ENCODE measurements at places on chromosomes 16 and 17.

- DNase-seq = no peak
These were observed 119.7 kb upstream of the MYOCD start for GRCh38 chr17:12545877-12546513.

GRCh38 chr17:59837308-59838051 lies 55.3 kb downstream of the TUBD1 start:
- no peak for DNase-seq

- DNase-seq = no peak
These were observed 378.3 kb downstream of the CDH13 start for GRCh38 chr16:83004868-83005652.

- no peak for DNase-seq
These were observed 2.7 kb upstream of the GJC1 start for GRCh38 chr17:44832805-44833204.

- no peak for DNase-seq
These were observed 439.7 kb upstream of the RBFOX1 start for GRCh38 chr16:6892966-6893365.

DNA sequence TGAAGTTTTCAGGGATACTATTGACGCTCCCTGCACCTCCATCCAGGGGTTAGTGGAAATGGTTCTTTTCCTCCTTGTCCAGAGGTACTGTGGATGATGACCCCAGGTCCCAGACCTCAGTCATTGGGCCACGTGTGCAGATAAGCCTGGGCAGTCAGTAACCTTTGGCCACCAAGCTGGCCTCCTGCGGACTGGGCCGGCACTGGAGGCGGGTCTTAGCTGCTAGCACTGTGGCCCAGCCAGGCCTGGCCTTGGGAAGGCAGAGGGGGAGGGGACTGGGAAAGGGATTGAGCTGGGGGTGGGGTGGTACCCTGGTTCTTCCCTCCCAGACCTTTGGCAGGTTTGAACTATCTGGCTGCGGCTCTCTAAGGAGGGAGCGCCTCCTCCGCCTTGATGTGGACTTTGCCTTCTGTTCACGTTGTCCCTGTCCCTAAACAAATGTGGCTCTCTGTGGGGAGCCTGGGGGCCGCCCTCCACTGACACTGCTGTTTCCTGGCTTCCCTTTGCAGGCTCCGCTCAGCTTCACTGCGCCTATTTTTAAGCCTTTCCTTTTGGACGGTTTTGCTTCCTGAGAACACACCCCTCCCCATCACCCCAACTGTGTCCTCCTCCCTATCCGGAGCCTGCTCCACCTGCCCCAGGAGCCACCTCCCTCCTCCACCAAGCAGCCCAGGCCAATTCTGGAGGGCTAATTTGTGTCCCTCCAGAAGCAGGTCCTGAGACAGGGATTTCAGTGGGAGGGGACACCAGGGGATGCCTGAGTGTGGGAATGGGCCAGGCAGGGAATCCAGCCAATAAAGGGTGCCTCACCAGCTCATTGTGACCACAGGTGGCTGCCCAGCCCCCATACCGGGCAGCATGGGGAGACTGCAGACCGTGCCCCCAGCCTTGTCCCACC lies 251.9 kb downstream of the SEC14L1 start:
- no peak for DNase-seq

DNA sequence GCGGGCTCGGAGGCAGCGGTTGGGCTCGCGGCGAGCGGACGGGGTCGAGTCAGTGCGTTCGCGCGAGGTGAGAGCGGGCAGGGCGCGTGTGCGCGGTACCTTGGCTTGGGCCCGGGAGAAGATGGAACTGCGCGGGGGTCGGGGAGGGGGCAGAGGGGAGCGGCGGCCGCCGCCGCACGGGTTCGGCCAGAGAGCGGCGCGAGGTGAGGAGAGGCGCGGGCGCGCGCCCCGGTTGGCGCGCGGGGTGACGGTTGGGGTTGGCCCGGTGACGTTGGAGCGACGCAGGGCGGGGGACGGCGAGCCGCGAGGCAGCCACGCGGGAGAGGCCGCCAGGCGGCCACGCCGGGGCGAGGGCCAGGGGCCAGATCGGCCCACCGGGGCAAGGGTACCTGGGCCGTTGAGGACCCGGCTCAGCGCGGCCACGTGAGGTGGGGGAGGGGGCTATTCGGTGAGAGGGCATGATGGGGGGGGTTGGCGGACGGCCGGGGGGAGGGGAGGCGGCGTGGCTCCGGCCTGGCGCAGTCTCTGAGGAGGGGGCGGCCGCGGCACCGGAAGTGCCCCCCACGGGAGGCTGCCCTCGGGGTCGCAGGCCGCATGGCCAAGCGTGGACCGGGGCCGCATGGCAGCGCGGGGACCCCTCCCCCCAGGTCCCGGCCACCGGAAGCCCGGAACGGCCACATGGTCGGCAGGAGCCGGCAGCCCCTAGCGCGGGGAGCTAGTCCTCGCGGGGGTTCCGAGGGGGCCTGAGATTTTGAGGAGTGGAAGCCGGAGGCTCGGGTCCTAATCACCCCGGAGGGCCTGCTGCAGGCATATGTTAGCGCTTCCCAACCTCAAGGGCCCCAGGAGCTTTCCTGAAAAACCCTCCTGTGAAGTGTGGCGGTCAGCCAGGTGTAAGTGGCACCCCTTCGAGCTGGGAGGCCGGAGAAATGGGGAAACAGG lies 527 bp downstream of the EIF5A start:
- no peak for DNase-seq

- DNase-seq = no peak
These were observed 1.2 kb downstream of the BCAR1 start for GRCh38 chr16:75250089-75250808.

GRCh38 chr16:2527071-2527783 lies 4.0 kb downstream of the CEMP1 start:
- DNase-seq = no peak

DNA sequence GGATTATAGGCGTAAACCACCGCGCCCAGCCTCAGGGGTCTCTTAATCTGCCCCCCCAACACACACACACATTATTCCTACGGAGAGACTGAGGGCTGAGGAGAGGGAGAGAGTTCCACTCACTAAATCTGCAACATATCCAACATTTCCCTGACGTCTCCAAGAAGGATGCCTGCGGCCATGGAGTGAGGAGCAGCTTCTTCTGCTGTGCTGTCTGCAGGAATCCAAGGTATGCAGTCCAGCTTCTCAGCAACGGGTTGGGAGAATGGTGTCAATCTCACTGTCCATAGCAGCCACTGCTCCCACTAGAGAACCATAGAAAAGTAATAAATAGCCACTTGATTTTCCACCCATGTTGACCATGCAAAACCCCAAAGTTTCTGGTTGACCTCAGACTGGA lies 5.1 kb upstream of the PLXDC1 start:
- DNase-seq = no peak

- DNase-seq = no peak
These were observed 776.1 kb downstream of the KCNJ2 start for GRCh38 chr17:70945386-70945785.

- DNase-seq = no peak
These were observed 3.0 kb downstream of the SOX9 start for GRCh38 chr17:72123530-72124437.

DNA sequence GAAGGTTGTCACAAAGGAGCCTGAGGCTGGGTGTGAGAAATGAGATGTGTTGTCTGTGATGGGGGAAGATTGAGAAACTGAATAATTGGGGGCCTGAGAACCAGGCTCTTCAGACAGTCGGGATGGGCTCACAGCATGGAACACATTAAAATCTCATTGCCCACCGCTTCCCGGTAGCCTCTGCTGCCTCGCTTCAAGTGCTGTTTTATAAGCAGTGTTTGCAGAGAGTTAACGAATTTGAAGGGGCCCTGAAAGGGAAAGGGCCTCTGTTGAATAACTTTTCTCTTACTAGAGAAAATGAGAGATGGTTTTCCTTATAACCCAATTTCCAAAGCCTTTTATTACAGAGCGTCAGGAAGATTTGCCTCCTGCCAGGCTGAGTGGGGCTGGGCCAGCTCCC lies 258.8 kb upstream of the ASIC2 start:
- DNase-seq = no peak

DNA sequence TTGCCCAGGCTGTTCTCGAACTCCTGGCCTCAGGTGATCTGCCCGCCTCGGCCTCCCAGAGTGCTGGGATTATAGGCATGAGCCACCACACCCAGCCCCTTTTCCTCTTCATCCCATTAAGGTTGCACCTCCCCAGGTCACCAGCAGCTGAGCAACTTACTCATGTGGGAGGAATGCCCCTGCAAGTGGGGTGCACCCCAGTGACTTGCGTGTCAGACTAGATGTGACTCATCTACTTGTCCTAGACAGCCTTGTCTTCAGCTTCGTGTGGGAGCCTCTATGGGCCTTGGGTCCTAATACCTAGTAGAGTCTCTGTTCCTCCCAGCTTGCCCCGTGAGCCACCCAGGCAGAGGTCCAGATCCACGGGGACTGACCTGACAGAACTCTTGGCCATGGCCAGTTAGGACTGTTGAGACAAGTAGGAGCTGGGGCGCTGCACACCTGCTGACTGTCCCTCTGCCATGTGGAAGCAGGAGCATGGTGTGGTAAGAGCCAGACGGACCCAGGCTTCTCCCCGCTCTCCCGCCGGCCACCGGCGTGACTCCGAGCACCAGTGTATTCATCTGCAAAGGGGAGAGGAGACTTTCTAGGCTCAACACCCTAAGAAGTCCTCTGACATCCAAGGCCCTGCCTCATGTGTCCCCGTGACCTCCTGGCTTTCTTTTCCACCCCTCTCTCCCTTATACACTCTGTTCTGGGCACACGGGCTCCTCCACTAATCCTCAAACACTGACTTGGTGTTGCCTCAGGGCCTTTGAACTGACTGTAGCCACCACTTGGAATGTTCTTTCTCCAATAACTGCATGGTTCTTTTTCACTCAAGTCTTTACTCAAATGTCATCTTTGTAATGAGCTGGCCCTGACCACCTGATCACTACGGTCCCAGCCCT lies 11.6 kb upstream of the CBX4 start:
- DNase-seq = no peak

- DNase-seq = no peak
These were observed 484.9 kb upstream of the WSB1 start for GRCh38 chr17:26809033-26809432.

DNA sequence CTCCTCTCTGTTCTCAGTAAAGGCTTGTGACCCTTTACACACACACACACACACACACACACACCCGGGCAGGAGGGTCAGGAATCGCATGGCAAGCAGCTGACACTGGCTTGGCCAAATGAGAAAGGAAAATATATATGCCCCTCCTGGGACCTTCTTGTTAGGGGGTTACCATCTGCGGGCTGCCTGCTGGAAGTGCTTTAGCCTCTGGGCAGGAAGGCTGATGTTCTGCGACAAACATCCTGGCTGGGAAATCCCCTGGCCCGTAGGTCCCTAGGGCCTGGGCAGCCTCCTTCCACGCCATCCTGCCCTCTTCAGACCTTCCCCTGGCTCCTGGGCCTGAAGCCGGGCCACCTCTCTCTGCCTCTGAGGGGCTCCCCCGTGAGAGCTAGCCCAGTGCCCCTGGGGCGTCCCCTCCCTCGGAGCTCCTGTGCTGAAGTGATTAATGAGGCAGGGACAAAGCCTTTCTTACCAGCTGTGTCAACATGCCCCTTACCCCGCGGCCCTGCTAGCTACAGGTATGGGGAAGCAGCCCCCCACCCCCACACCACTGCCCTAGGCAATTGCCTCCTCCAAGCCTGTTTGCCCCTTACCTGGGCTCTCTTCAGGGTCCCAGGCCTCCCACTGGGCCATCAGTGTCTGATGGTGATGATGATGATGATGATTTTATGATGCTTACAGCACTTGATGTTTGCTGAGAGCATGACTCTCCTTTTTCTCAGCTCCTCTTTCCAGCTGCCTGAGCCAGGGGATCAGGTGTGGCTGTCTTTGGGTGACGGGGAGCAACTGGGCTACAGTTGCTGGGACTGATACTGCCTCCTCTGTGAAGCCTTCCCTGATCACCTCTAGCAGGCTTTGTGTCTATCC lies 32.8 kb upstream of the ETV4 start:
- no peak for DNase-seq

GRCh38 chr17:77332034-77332971 lies 191.5 kb downstream of the SEC14L1 start:
- no peak for DNase-seq

GRCh38 chr17:27333410-27333980 lies 39.6 kb downstream of the WSB1 start:
- DNase-seq = no peak

Data from stimulated activated CD8-positive, alpha-beta memory T cell treated with anti-CD3 and anti-CD28 coated beads, Interleukin-4, amount 100 ng/mL, for 24 hours (primary cell).